Stimulated activated CD8-positive, alpha-beta memory T cell treated with anti-CD3 and anti-CD28 coated beads, Interleukin-7, amount 100 ng/mL, for 1 hour (primary cell): ENCODE measurements at places on chromosomes 4 and X.

GRCh38 chr4:164440199-164440598, 313.7 kb upstream of the SMIM31 start:
- no peak for DNase-seq

- no peak for DNase-seq
Measured at GRCh38 chr4:19074036-19074435, 1052.5 kb upstream of the LCORL start.

GRCh38 chr4:81723927-81724587, 252.3 kb upstream of the RASGEF1B start:
- DNase-seq, result no peak

DNA sequence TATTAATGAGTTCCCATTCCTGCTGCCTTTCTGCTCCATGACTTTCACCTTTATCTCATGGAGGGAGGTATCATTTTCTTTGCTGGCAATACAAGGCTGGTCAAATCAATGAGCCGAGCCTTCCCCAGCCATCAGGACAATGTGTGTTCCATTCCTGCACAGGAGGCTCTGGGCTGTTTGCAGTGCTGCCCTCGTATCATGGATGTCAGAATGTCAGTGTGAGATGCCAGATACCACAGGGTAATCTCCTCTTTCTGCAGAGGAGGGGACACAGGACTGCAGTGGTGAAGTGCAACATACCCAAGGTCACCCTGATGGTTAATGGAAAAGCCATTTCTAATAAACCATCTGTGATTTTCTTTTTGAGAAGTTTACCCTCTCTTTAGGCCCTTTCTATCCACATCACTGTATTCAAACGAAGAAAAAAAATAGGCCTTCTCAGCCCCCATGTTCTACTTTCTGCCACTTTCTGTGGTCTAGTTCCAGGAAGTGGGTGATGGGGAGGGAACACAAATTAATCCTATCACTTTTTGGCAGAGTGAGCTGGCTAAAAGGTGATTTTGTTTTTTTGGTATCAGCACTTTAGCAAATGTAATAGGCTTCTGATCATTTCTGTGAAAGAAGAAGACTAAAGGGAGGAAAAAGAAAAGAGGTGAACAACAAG, 490.2 kb upstream of the BOD1L1 start:
- DNase-seq, result no peak

DNA sequence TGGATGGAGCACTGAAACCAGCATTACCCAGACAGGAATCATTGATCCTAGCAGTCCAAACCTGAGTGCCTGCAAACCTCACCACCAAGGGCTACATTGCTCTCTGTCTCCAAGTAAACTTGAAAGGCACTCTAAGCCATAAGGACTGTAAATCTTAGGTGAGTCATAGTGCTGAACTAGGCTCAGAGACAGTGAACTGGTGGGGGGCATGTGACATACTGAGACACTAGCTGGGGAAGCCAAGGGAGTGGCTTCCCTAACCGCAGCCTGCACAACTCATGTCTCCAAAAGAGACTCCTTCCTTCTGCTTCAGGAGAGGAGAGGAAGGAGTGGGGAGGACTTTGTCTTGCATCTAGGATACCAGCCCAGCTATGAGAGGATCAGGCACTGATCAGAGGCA, 235.5 kb upstream of the ACTRT1 start:
- no peak for DNase-seq

DNA sequence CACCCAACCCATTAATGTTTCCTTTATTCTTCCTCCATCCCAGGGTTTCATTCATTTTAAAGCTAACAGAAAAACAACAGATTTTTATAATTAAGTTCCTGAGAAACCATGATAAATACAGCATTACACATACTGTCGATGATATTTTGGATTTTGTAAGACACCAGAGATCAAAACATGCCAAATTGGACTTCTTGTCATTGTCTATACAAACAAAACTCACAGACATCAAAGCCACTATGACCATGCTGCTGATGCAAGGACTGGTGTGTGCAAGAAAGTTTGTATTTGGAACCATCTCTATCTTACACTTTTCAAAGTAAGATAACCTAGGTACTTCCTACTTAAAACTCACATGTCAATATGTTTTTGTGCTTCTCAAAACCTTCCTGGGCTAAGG, 294.0 kb upstream of the UGT8 start:
- no peak for DNase-seq

- DNase-seq, result no peak
Measured at GRCh38 chr4:133145758-133146573, 3.1 kb upstream of the PCDH10 start.

- no peak for DNase-seq
Measured at GRCh38 chr4:170581322-170581721, 491.6 kb upstream of the AADAT start.

DNA sequence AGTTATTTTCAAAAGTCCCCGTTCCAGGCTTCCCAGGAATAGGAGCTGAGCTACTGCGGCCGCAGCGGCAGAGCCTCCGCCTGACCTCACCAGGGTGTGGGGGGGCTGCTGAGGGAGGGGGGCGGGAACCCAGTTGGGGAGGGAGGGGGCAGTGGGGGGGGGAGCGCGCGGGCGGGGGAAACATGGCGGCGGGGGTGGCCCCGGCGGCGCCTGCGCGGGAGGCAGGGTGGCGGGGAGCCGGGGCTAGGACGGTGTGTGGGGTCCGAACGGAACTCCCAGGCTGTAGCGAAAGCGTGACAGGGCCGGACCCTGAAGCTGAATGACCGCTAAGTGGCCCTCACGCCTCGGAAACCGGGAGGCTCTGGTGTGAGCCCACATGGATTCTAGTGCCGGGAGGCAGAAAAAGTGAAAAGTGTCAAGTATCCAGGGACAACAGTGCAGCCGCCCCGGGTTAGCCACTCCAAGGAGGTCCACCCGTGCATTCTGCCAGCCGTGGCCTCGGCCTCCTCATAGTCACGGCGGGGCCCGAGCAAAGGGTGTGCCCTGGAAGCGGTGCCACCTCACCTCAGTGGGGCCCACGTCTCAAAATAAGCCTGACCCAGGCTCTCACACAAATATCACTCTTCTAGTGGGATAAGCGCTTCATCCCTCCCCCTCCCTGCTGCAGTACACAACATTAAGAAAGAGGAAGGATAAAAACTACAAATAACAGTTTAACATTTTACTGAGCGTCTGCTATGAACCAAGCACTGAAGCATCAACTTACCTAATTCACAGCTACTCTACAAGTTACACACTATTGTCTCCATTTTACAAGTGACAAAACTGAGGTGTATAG, at the start of gene KLHL13:
TSS of gene KLHL13 (minus strand) at position 98 of the 838 bp plus-strand sequence. CDS start 88,337 bp downstream, outside the sequence.
- DNase-seq, result no peak

GRCh38 chr4:52192721-52193135, 141.6 kb downstream of the SPATA18 start:
- DNase-seq, result no peak

GRCh38 chr4:153140294-153140693, 63.9 kb upstream of the TRIM2 start:
- no peak for DNase-seq

DNA sequence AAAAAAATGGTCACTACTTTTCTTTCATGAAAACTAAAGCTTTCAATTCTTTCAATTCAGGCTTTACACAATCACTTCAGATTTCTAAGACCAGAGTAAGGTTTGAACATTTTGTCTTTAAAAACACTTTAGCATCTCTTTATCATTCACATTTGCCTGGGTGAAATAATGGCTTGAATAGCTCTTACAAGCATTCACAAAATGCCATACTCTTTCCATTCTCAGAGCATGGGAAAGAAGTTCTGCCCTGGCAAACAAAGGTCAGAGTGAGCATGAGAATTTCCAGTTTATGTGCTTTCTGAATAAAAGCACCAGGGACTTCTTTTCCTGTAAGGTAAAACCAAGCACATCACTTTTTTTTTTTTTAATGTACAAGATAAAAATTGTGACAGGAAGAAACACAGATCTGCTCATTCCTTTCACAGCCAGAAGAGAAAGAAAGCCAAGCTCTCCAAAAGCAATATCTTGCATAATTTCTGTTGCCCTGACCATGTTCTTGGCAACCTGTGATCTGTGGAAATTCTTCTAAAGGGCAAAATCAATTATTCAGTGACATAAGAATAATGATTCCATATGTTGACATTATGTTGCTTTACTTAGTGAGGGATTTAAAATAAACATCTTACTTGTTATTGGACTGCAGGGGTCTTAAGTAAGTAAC, 64.8 kb downstream of the CD40LG start:
- no peak for DNase-seq

DNA sequence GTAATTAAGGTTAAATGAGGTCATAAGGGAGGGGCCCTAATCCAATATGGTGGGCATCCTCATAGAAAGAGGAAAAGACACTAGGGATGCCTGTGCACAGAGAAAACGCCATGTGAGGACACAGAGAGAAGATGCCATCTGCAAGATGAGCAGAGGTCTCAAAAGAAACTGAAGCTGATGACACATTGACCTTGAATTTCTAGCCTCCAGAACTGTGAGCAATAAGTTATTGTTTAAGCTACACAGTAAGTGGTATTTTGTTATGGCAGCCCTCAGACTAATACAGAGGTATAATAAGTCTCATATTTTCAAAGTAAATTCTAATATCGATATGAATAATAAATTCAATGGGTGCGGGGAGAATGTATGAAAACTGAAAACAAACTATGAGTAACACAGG, 169.9 kb downstream of the UGT8 start:
- no peak for DNase-seq

GRCh38 chr4:188620608-188621007, 481.4 kb downstream of the TRIML1 start:
- no peak for DNase-seq

GRCh38 chrX:152843852-152844251, 13.0 kb downstream of the NSDHL start:
- no peak for DNase-seq

- no peak for DNase-seq
Measured at GRCh38 chr4:8192748-8193738, 6.0 kb upstream of the SH3TC1 start.

GRCh38 chr4:128335541-128335940, 47.9 kb upstream of the PGRMC2 start:
- DNase-seq, result no peak

GRCh38 chr4:84493092-84493850, 5.8 kb downstream of the NKX6-1 start:
- no peak for DNase-seq

GRCh38 chr4:102342404-102343074, 2.7 kb downstream of the SLC39A8 start:
- DNase-seq, result no peak

- no peak for DNase-seq
Measured at GRCh38 chrX:25175171-25175570, 159.4 kb upstream of the ARX start.

- DNase-seq, result no peak
Measured at GRCh38 chrX:150361777-150362351, 1.3 kb upstream of the MAMLD1 start.

- DNase-seq, result no peak
Measured at GRCh38 chr4:46909078-46909477, at the start of gene COX7B2. Gene COX7B2 (minus strand): TSS chr4:46909245. CDS start chr4:46735192, 174,053 bp downstream.

- DNase-seq, result no peak
Measured at GRCh38 chr4:151316645-151317044, 8.8 kb downstream of the SH3D19 start.

DNA sequence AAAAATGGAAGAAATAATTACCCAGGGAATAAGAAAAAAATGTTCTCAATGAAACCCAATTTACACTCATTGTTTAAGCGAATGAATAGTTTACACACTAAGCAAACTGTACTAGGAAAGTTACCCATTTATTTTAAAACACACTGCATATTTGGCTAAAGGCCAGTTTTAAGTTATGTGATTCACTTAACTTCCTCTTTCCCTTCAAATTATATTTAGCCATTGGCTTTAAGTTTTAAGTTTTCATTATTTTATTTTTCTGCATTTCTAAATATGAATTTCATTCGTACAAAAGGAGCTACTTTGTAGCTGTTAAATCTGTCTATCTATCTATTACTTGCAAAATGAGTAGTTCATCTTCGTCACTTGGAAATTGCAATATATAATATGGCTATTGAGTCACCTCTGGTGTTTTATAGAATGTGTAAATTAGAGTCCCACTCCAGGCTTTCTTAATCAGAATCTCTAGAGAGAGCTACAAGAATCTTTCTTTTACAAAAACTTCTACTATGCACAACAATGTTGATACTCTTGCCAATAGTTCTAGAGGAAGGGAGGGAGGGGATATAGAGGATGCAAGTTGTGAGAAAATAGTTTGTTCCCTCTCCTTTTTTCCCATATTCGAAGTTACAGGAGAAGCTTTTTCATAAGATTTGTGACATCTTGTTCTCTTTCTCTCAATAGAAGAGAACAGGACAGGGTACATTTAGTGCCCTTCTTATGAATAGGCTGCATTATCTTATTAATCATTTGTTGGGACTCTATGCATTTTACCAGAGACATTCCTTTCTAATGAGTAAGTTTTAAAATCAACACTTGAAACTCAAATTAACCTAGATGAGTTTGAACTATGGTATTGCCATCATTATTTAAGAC, 41.8 kb downstream of the SULT1B1 start:
- no peak for DNase-seq

- no peak for DNase-seq
Measured at GRCh38 chrX:1883772-1884171, 268.9 kb downstream of the ASMT start.

DNA sequence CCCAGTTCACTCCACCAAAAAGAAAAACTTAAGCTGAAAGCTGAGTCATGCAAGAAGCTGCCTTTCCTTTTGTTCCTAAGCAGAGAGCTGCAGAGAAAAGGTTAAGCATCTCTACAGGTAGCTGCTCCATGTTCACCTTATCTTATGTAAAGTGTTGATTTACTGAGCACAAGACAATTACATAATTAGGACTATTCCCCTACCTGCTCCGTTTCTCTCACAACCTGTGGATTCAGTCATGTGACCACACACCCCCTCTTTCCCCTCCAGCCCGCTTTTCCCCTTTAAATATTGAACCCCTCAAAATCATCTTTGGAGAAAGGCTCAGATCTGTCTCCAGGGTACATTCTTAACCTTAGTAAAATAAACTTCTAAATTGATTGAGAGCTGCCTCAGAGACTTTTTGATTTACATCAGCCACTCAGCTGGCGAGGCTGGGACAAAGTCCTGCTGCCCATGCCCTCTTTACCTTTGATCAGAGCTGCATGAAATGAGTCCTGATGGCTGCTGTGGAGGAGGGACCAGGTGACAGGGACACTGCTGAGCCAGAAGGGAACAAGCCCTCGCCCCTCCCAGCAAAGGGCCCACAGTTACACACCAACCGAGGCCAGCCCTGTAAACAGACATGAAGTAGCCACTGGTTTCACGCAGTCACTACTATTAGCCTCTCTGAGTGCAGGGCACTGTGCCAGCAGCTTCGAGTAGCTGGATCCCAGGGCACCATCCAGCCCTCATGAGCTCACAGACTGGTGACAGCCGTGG, 53.9 kb upstream of the C4orf50 start:
- no peak for DNase-seq

- DNase-seq, result no peak
Measured at GRCh38 chr4:152860046-152860445, 76.1 kb upstream of the FHDC1 start.

DNA sequence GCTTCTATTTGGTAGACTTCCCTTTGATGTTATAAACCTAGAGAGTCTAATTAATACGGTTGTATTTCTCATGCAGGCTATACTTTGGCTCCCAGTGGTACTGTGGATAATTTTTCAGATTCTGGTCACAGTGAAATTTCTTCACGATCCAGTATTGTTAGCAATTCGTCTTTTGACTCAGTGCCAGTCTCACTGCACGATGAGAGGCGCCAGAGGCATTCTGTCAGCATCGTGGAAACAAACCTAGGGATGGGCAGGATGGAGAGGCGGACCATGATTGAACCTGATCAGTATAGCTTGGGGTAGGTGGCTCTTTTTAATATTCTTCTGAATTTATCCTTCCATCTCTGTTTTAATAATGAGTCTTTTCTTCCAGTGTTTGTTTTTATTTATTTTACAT, 249.7 kb downstream of the RAPGEF2 start:
- DNase-seq, result no peak
